ENCODE measurements at places on chromosomes 3 and 15.

DNA sequence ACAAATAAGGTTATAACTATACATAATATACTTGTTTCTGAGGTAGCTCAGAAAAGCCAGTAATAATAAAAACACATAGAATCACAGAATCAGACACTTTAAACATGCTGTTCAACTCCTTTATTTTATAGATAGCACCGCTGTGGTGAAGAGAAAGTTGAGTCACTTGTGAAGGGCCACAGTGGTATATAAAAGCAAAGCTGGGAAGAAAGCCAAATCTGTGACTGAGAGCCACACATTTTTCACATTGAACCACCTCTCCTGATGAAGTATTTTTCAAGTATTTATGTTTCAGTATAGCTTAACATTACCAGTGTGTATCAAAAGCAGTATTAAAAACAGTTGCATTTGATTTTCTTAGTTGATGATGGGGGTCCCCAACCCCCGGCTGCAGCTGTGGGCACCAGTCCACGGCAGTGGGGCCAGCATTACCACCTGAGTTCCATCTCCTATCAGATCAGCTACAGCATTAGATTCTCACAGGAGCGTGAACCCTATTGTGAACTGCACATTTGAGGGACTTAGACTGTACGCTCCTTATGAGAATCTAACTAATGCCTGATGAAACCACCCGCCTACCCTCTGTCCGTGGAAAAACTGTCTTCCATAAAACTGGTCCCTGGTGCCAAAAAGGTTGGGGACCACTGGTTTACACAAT is 46.2 kb downstream of the TBL1XR1 start:
- DNase-seq: no peak

DNA sequence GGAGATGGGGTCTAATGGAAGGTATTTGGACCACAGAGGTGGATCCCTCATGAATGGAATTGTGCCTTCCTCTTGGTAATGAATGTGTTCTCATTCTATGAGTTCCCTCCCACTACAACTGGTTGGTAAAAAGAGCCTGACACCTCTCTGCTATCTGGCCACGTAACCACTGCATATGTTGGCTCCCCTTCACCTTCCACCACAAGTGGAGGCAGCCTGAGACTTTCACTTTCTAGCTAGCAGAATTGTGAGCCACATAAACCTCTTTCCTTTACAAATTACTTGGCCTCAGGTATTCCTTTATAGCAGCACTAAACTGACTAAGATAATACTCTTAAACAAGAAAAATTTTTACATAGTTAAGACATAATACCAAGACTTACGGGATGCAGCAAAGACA is 155.3 kb downstream of the NR1I2 start:
- peak; percentile 1 for DNase-seq

GRCh38 chr3:27573780-27574437 is 89.7 kb upstream of the SLC4A7 start:
- no peak for DNase-seq

DNA sequence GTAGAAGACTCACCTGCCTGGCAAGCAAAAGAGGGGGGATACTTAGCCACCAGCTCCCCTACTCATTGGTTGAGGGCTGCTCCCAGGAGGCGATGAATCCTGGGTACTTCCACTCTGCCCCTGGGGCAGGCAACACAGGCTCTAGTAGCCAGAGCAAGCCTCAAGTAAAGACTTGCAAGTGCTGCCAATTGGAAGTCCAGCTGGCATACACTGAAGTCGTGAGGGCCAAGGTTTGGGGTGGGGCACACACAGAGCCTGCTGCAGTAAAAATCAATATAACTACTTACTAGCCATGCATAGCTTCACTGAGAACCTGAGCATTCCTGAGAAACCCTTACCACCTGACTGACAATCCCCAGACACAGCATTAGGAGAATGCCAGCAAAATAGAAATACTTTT is 123.0 kb upstream of the EIF1B start:
- no peak for DNase-seq

DNA sequence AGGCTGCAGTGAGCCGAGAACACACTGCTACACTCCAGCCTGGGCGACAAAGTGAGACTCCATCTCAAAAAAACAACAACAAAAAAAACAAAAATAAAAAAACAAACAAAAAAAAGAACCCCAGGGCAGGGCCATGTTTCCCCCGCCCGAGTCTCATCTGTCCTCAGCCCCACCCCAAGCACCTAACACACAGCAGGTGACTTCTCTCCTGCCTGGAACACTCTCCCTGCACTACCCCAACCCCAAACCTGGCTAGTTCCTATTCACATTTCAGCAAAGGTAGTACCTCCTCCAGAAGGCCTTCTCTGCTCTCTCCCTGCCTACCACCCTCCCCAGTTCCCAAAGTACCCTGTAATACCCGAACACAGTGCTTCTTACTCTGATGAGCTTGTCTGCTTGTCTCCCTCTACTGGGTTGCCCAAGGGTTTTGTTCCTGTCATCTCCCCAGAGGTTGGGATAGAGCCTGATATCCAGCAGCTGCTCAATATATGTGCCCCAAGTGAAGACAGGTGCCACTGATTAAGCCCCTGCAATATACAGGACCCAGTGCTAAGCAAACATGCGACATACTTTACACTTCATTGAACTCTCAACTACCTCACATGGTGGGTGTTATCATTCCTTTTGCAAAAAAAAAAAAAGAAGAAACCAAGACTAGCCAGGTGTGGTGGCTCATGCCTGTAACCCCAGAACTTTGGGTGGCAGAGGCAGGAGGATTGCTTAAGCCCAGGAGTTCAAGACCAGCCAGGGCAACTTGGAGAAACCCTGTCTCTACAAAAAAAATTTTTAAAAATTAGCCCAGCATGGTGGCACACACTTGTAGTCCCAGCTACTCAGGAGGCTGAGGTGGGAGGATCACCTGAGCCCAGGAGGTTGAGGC is 103.6 kb downstream of the DAPK2 start:
- no peak for DNase-seq

- no peak for DNase-seq
Observed at GRCh38 chr3:5305684-5305989, 118.1 kb downstream of the EDEM1 start.

DNA sequence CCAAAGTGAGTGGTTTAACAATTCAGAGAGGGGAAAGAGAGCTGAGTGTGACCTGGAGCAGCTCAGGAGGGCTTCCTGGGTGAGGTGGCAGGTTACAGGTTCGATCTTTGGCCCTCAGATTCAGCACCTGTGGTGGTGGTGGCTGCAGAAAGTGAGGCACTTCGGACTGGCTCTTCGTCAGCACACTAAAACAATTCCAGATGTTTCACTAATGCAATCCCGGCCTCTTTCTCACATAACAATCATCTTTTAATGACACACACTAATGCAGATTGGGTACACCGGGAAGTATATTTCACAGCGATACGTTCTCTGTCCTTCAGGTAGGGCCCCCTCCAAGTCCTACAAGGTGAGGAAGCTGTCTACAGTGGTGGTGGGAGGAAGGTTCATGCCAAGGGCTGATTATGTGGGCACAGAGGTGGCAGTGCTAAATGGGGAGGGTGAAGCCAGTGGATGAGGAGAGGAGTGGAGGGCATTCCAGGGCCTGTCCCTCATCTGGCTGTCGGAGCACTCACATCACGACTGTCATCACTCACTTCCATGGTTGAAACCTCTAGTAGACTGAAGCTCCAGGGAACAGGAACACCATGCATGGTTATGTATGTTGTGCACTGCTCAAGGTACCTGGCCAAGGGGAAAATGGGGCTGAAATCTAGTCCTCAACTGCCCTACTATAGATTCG is 171.1 kb downstream of the RAB11A start:
- DNase-seq: no peak

DNA sequence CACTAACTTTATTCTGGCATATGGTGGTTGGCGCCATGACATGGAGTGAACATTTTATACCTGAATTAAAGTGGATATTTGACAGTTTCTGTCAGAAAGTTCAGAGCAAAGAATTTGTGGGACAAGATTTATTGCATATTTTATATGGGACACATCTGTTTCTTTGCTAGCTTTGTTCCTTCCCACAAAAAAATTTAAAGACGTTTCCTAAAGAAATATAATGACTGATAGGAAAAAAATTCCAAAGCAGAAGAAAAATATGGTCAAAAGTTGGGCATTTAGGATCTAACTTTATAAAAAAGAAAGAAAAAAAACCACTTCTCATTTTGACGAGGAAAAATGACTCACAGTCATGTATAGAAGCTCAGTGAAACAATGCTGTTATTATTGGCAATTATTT is 101.6 kb downstream of the GREM1 start:
- no peak for DNase-seq

DNA sequence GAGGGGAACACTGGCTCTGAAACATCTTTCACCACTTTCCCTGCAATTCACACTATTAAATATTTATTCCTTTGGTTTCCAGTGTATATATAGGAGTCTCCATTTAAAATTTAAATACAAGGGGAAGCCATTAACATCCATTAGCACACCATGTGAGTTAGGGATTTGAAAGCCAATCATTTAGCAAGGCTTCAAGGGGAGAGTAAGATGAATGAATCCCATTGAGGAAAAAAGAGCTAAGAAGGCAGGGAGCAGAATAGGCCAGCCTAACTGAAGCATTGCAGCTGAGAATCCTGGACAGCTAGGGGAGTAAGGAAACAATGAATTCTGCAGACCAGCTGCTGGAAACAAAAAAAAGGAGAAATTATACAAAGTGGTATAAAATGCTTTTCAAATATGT is 426.1 kb downstream of the IL5RA start:
- DNase-seq: no peak

DNA sequence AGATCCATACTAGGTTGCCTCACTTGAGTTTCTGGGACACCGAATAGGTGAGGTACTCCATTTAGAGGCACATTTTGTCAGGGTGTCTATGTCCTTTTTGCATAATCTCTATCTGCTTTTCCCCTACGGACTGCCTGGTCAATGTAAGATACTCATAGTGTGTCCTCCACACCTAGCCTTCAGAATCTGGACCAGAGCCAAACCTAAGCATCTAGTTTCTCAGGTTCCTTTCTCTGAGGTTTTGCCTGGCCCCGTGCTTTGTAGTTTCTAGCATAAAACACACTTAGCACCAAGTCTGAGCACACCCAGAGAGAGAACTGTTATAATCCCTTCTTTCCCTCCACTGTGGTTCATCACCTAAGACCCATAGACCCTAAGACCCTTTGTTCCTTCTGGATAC is 105.9 kb upstream of the MLF1 start:
- no peak for DNase-seq

DNA sequence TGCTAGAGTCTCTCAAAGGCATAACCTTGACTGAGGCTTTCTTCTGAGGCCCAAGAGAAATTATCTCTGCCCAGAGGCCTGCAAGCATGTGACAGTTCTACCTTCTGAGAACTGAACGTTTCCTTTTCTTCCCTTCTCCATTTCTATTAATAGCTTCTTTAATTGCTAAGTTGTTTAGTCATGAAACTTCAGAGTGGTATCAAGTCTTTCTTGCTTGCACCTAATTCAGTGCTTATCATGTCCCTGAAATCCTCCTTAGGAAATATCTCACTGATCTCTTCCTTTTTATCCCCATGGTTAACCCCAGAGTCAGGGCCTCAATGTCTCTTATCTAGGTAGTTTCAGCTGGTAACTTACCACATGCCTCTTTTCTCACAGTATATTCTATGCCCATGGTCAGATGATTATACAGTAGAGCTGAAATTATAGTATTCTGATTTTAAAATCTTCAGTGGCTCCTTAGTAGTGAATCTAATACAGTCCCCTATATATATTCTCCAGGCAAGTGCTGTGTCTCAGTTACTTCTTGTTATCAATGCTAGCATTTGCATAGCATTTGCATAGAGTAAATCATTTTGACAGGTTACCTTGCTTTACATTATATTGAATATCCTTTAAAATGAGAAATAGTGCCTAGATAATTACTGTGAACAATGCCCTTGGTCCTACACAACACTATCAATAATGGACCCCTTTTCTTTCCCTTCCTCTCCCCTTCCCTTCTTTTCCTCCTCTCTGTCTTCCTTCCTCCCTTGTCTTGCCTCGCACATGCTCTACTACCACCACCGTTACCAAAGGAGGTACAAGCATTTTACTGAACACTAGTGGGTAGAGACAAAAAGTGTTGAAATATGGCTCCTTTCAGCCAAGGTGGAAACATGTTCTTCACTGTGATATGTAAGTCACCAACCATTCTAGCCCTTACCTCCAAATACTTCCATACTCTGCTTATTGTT is 33.0 kb downstream of the KBTBD8 start:
- no peak for DNase-seq

DNA sequence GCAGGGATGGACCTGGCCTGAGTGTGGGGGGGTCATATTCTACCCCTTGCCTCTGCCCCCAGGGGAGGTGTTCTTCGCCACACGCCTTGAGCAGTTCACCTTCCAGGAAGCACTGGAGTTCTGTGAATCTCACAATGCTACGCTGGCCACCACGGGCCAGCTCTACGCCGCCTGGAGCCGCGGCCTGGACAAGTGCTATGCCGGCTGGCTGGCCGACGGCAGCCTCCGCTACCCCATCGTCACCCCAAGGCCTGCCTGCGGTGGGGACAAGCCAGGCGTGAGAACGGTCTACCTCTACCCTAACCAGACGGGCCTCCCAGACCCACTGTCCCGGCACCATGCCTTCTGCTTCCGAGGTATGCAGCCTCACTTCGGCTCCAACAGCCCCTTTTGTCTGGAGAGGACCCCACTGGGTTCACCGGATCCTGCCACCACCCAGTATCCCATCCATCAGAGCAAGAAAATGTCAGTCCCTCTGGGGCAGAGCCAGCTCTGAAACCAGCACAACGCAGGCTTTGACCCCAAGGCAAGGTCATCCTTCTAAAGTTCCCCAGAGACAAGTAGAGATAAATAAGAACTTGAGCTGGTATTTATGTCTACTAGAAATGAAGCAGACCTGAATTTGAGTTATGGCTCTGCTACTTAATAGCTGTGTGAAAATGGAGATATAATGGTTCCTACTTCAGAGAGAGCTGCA is 45.8 kb downstream of the HAPLN3 start:
- DNase-seq: no peak

GRCh38 chr15:65790694-65791334 is 1.3 kb downstream of the DENND4A start:
- no peak for DNase-seq

DNA sequence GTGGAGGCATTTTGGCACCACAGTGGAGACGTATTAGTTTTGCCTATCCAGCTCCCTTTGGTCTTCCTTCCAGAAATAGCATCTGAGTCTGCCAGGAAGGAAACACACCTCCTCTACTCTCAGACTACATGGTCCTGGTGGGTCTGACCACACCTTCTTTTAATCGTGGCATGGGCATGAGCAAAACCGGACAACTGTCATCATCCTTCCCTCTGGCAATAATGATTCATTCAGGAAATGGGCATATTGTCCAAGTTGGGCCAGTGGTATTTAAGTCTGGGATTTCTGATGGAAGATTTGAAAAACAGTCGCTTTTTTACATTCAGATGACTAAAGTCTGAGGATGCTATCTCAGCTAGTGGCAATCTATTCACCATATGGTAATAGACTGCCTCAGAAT is 601.0 kb upstream of the ADAMTS9 start:
- no peak for DNase-seq

GRCh38 chr3:111745786-111746185 is 113.3 kb upstream of the PHLDB2 start:
- DNase-seq: no peak

GRCh38 chr3:147760941-147761340 is 351.8 kb downstream of the ZIC1 start:
- no peak for DNase-seq

All from stimulated activated CD8-positive, alpha-beta memory T cell treated with anti-CD3 and anti-CD28 coated beads, Interleukin-4, amount 100 ng/mL, for 1 hour (primary cell).